ENCODE measurements at places on chromosomes 7 and 10.

- DNase-seq = peak; percentile 86
These were observed 8.7 kb downstream of the NCAPG2 start for GRCh38 chr7:158695726-158696452.

DNA sequence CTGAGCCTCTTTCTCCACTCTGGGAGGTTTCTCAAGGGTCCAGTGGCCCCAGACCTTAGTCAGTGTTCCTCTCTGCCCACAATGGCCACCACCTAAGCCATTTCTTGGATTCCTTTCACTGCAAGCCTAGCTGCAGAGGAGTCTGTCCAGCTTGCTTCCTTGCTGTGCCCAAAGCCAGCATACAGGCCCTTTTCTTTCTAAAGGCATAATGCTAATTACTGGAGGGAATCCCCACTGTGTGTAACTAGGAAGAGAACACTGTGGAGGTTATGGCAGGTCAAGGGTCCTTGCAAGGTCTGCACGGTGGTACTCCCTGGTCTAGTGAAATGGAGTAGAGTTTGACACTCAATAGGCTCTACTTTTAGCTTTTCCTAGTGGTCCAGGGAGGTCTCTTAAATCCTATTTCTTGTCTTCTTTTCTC, 70.4 kb upstream of the CC2D2B start:
- DNase-seq = no peak

DNA sequence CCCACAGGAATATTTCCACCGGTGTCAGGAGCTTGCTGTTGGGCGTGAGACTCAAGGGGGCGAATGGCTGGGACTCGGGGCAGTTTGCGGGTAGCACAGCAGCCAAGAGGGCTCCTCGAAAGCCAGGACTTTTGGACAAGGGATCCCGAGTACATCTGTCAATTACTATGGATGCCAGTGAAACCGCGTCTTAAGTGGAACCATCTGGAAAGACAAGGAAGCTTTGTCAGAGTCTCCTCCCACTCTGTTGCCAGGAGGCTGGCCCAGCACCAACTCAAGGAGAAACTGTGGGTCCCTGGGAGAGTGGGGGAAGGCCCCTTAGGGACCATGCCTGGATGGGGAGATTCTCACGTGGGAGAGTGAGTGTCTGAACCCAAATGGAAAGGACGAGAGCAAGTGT, 57.1 kb downstream of the C10orf143 start:
- DNase-seq = no peak

DNA sequence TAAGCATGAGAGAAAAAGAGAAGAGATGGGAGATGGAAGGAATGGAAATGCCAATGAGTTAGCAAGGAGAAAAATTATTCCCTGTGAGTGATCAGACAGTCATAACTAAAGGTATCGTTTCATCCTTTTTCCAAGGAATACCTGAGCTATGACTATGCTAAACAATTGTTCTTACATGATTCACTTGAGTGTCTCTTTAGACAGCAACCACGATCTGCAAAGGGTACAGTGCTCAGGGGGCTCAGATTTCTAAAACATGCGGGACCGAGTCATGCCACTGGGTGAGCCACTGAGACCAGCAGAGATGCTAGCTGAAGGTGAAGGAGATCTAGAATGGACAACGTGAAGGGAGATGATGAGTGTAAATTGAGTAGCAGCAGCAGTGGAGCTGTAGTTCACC, 78.0 kb upstream of the CTTNBP2 start:
- DNase-seq = no peak

DNA sequence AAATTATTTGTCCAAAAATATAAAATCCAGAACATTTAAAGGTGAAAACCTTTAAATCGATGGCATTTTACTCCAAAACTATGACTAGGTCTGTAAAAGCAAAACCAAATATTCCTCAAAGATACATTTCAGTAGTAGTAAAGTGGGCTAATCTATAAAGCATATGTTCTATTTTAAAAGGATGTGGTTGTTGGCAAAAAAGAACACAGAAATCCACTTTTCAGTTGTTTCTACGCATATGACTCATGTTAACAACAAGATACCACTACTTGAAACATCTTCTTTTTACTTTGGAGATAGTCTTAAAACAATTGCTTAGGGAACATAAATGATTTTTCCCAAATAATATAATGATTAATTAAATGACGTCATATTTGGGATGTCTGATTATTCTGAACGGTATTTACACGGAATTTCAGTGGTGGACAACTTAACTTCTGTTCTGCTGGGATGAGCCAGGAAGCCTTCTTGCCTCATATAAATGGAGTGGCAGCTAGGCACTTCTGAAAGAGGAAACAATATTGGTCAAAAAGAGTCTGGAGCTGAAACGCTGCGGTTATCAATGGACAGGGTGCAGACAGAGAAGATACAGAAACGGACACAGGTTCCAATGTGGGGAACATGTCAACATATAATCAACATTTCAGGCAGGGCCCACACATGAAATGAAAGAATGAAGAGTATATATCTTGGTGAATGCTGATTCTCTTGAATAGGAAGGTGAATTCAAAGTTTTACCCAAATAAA, 78.5 kb downstream of the ETV1 start:
- DNase-seq = no peak

- DNase-seq = no peak
These were observed 47.6 kb downstream of the PLXNA4 start for GRCh38 chr7:132528695-132529094.

DNA sequence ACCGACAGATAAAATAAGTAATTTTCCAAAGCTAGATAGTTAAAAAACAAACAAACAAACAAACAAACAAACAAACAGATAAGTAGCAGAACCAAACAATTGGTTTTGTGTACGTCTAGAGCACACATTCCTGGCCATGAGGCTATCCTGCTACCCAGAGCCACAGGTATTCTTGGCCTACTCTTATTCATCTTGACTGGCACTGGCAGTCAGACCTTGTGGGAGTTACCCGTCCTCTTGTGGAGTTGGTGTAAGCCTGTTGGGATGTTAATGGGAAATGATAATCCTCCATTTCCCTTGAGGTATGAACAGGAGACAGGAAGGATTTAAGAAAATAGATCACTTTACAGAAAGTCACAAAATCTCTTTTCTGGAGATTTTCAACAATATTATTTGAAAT, 142.4 kb upstream of the MEOX2 start:
- DNase-seq = no peak

DNA sequence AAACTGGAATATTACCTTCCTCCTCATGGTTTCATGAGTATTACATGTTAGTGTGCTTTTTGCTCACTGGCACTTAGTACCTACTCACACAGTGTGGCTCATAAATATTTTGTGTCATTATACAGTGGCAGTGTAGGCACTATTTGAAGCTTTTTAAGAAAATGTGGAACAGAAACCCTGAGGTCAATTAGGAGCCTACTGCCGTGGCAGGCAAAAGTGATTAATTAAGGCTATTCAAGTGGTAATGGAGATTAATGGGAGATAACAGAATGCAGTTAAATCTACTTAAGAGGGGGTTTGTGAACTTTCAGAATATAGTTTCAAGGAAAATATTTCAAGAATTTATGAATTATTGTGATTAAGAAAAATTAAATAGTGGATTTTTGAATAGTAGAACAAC, 277.6 kb downstream of the HGF start:
- no peak for DNase-seq

DNA sequence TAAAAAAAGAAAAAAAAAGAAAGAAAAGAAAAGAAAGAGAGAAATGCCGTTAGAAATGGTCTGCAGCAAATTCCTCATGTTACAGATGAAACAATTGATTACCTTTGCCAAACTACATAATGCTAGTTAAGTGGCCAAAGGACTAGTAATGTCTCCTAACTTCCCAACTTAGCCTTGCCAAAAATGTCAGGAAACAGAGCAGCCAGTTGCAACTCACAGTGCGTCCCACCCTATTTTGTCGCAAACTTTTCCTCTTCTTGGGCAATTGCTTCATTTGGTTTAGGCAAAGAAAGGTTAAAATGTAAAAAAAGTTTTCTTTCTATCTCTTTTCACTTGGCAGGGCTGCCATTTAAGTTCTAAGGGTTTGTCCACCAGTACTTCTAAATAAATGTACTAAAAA, 53.1 kb downstream of the APBB1IP start:
- no peak for DNase-seq

DNA sequence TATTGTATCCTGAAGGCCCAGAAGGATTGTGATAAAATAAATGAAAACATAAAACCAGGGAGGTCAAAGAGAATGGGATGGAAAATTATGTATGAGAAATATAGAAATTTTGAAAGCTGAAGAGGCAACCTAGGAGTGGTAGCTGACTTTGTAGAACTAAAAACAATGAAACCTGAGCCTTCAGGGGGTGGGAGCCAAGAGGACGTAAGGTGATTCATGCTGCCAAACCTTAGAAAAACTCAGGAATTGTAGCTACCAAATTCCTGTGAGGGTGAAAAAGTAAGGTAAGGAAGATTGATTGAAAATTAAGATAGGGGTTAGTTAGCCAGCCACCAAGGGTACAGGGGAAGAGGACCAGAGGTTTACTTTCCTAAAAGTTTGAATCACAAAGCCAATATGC, 213.2 kb downstream of the KCND2 start:
- DNase-seq = no peak

DNA sequence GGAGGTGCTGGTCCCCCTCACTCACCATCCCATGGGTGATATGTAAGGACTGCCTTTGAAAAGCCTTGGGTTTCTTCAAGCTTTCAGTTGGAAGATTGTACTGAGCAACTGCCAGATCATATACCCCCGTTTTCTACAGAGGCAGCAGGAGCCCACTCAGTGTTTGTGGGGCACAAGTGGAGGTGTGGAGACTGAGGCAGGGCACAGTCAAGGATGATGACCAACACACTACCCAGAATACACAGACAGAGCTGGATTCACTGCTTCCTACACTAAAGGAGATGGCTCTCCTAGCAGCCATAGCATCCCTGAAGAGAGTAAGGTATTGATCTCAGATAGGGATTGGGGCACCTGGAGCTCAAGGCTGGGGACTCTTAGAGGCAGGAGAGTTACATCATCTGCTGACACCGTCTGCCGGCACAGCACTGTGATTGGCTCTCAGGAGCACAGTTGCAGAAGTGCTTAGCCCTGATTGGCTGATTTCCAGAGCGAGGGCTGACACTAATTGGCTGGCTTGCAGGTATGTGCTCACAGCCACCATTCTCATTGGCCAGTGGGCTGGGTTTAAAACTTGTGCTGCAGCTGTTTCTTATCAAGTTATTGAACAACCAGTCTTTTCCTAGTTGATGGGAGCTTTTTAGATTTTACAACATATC, 77.9 kb upstream of the PFKP start:
- DNase-seq = no peak

DNA sequence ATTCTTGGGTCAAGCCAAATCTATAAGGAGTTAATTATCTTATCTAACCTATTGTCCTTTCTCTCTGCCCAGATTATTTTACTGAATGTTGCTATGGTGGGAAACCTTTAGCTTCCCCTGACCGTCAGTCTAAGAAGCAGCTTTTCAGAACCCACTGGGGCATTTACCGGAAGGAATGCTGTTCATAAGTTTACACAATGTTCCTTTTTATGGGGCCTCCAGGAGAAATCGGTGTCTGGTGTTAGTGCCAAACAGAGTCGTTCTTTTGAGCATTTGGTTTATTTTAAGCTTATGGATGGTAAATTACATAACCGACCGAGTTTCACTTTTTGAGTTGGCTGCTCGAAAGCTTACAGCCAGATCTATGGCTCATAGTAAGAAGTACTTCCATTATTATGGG, 111.9 kb downstream of the CACNB2 start:
- no peak for DNase-seq

- no peak for DNase-seq
These were observed 135.4 kb upstream of the PCBD1 start for GRCh38 chr10:71023704-71024283.

- no peak for DNase-seq
These were observed 257.6 kb upstream of the ZMIZ1 start for GRCh38 chr10:78811174-78811573.

GRCh38 chr10:107540981-107541380, 376.5 kb upstream of the SORCS1 start:
- no peak for DNase-seq

- no peak for DNase-seq
These were observed 259.3 kb downstream of the ZEB1 start for GRCh38 chr10:31578181-31578852.

GRCh38 chr7:27686315-27686714, 23.6 kb upstream of the HIBADH start:
- DNase-seq = no peak

- no peak for DNase-seq
These were observed 140.5 kb upstream of the SH2B2 start for GRCh38 chr7:102146122-102146521.

DNA sequence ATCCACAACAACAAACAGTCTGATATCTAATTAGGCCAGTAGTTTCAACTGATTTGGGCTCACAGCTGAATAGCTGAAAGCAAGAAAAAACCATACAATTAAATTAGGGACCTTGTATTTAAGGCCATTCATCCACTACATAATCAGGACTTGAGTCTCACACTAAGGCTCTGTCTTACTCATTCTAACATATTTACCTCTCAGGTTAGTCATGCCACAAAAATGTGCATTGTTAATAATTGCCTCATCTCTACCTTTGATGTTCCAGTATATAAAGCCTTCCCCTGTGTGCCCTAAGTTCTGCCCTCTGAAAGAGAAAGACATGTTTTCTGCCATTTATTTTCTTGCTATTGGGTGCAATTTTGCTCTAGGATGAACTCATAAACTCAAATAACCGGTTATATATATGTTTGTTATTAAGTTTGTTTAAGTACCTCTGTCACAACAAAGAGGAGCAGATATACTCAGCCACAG, 5.3 kb upstream of the C1GALT1 start:
- DNase-seq = no peak

DNA sequence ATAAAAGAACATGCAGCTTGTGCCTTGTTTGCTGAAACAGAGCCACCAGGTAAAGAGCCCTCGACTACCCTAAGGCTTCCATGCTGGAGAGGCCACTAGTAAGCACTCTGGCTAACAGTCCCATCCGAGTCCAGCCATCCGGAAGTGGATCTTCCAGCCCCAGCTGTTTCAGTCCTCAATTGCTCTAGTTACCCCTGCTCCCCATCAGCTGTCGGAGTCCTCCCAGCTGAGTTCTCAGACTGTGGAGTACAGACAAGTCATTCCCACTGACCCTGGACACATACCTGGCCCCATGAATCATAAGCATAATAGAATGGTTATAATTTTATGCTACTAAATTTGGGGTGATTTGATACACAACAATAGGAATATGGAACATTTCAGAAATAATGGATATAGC, 13.5 kb upstream of the FZD1 start:
- no peak for DNase-seq

DNA sequence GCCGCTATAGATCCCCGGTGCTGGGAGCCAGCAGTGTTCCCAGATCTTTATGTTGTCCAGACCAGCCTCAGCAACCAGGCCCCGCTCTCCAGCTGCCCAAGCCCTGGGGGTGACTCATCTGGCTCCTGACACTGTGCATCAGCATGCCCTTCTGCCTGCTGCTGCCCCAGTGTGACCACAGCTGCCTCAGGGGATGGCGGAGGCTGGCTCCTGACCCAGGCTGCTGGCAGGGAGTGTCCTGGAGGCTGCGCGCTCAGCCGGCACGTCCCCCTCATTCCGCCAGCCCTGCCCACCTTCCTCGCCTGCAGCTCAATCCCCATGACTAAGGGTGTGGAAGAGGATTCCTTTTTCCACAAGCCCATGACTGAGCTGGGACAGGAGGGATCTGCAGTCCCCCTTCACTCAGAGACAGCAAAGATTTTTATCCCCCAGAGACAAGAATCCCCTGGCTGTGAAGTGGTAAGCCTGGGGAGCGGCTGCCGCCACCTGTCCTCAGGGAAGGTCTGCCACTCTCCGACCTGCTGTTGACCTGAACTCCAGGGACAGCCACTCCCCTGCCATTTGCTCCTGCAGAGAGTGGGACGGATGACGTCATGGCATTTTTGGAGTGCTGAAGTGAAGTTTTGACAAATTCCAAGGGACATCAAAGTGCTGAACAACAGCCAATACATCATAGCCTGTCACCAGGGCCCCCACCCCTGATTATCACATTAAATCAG, 182.8 kb upstream of the BMPER start:
- no peak for DNase-seq

- DNase-seq = no peak
These were observed 91.9 kb downstream of the CNTNAP2 start for GRCh38 chr7:146208492-146208891.
